ENCODE measurements at places on chromosomes 16 and 17.
A peak's percentile ranks its signal among the peaks of the same experiment; 100 is the strongest.

- no peak for DNase-seq
Observed at GRCh38 chr17:17087424-17088015, 45.3 kb downstream of the MPRIP start.

GRCh38 chr17:49946964-49947584 lies 21.9 kb upstream of the DLX4 start:
- DNase-seq, result no peak

DNA sequence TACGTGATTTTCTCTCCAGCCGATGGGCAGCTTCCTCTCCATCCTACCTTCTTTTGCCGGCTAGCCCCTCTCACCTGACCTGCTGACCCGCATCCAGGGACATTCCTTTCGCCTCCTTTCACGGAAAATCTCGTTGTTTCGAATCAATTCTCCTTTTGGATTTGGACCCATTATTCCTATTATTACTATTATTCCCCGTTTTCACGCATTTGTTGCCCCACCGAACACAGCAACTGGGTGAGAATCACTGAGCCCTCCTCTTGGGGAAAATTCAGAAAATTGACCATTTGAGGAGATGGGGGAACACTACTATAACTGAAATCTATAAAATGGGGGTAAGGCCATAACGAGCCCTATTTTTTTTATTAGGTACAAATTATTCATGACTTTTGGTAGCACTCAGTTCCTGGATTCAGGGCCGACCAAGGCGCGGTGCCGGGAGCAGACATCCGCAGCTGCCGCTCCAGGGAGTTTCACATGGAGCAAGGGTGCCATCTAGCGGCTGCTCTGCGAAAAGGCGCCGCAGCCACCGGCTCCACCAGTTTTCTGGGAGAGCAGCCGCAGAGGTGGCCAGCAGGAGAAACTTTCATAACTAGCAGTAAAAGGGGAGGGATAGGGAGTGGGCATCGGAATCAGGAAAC lies 3.3 kb upstream of the HOXB8 start:
- peak; percentile 93 for DNase-seq

DNA sequence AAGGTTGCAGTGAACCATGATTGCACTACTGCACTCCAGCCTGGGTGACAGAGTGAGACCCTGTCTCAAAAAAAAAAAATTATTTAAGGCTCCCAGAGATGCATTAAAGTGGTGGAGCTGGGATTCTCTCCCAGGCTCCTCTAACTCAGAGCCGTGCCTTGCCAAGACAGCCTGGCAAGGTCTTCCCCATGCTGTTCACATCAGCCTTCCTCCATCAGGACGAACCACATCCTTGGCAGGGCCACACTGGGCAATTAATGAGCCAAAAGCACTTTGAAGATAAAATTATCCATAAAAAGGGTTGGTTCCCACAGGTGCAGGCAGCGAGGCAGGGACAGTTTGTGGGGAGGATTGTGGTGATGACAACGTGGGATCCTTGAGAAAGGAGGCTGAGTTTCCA lies 19.8 kb upstream of the BBS2 start:
- no peak for DNase-seq

DNA sequence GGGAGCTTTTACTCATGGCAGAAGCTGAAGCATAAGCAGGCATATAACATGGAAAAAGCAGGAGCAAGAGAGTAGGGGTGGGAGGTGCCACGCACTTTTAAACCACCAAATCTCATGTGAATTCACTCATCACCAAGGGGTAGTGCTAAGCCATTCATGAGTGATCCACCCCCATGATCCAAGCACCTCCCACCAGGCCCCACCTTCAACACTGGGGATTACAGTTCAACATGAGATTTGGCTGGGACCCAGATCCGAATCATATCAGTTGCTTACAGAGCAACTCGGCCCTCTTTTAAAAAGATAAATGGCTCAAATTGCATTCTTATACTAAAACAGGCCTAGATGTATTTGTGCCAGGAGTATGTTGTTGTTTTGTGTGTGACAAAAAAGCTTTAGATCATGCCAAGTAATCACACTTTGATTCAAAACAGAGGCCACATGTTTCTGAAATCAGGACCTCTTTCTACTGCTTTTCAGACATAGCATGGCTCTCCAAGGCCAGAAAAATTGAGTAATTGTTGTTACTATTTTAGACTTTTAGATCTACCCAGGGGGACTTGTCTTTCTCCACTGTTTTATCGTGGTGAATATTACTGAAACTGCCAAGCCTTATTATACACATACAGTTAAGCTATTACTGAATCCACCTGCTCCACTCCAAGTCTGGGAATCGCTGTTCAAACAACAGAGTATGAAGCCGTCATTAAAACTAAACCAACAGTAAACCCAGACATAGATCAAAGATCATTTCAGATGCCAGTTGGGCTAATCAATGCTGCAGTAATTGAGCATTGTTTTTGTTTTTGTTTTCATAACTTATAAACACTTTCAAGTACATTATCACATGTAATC lies 163.3 kb downstream of the KCNJ2 start:
- DNase-seq, result no peak

- no peak for DNase-seq
Observed at GRCh38 chr16:19601083-19601976, 45.8 kb downstream of the VPS35L start.

DNA sequence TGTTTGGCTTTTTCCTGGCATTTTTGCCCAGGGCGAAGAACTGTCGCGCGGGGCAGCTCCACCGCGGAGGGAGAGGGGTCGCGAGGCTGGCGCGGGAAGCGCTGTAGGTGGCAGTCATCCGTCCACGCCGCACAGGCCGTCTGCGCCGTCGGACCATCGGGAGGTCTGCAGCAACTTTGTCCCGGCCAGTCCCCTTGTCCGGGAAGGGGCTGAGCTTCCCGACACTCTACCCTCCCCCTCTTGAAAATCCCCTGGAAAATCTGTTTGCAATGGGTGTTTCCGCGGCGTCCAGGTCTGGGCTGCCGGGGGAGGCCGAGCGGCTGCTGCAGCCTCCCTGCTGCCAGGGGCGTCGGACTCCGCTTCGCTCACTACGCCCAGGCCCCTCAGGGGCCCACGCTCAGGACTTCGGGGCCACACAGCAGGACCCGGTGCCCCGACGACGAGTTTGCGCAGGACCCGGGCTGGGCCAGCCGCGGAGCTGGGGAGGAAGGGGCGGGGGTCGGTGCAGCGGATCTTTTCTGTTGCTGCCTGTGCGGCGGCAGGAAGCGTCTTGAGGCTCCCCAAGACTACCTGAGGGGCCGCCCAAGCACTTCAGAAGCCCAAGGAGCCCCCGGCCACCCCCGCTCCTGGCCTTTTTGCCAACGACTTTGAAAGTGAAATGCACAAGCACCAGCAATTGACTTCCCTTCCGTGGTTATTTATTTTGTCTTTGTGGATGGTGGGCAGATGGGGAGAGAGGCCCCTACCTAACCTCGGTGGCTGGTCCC lies 2.3 kb upstream of the CBX4 start:
- no peak for DNase-seq

DNA sequence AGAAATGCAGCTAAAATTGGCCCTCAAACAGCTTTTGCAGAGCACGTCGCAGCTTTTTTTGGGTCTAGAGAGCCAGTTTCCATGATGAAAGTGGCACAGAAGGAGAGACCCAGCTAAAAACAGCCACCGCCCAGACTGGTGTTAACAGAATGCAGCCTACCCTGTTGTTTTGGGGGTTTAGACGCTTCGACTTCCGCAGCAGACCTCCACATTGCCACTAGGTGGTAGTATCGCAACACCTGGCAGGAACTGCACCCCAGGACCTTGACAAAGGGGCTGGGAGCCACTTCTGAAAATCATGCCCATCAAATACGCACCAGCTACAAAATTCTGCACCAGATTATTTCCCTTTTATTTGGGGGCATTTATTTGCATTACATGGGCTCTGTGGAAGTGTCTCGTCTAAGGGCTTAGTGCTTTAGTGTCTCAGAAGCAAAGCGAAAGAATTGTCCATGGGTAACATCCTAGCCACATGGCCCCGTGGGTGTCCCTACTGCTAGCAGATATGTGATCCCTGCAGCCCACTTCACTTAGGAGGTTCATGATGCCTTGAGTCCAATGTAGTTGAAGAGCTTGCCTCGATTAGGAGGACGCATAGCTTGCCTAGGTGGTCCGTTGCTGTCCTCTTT lies 167.1 kb downstream of the HAPSTR1 start:
- peak; percentile 51 for DNase-seq

DNA sequence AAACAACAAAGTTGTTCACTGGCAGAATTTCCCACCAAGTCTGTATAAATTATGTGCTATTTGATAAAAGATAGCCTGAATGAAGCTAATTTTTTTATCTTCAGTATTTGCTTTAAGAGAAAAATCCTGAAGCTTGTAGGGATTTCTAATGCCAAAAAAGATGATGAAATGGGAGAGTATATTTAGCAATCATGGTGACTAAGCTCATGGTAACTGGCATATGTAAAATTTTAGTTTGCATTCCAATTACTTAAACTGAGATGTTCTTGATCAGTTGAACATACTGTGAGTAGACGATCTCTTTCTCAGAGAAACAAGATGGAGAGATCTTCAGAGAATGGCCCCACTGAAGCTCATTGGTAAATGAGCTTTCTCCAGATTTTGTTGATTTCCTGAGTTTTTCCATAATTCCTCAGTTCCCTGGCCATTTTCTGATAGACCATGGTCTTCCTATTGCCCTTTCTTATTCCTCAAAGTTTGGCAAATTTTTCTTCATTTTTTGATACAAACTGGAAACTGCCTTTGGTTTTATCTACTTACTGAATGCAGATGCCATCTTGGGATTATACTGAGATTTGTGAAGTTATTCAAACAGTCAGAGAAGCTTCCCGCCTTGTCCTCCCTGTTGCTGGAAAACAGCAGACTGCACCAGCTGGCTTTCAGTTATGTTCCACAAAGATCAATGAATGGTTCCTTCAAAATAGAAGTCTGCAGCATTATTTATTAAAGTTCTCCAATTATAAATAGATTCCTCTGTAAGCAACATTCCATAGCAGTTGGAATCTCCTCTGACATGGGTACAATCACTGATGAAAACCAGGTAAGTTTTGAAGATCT lies 68.3 kb upstream of the ALOX12 start:
- DNase-seq, result no peak

DNA sequence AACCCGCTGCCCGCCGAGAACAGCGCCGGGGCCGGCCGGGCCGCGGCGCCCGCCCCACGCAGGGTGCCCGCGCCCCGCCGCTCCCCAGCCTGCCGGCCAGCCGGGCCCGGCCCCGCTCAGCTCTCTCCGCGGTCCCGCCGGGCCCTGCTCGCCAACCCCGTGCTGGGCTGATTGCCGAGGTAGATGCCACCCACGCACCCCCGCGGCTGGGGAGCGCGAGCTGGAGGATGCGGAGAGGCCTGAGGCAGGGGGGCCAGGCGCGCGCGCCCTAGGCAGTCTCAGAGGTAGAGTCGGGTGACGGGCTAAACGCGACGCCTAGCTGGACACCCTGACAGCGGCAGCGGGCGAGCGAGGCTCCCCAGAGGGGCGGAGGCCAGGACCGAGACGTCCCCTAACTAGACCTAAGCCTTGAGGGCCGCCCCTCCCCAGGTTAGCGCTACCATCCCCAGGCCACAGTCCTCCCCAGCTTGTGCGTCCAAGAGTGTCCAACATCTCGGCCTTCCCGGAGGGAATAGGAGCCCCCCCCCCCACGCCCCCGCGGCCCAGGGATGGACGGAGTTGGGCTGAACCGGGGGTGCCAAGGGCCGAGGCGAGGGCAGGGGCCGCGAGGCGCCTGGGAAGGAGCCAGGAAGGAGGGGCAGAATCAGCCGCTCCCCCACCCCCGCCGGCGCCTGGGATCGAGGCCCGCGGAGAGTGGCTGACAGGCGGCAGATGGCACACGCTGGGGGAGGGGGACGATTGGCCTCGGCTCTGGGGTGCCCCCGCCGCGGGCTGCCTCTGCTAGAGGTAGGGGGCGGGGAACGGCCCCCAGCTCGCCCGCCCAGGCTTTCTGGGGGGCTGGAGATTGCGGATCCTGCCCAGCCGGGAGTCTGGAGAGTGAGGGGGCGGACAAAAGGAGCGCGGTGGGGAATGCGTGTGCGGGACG lies 2.5 kb upstream of the ZNF423 start:
- DNase-seq, result no peak

- no peak for DNase-seq
Observed at GRCh38 chr16:2040787-2041522, 6.7 kb downstream of the NTHL1 start.

DNA sequence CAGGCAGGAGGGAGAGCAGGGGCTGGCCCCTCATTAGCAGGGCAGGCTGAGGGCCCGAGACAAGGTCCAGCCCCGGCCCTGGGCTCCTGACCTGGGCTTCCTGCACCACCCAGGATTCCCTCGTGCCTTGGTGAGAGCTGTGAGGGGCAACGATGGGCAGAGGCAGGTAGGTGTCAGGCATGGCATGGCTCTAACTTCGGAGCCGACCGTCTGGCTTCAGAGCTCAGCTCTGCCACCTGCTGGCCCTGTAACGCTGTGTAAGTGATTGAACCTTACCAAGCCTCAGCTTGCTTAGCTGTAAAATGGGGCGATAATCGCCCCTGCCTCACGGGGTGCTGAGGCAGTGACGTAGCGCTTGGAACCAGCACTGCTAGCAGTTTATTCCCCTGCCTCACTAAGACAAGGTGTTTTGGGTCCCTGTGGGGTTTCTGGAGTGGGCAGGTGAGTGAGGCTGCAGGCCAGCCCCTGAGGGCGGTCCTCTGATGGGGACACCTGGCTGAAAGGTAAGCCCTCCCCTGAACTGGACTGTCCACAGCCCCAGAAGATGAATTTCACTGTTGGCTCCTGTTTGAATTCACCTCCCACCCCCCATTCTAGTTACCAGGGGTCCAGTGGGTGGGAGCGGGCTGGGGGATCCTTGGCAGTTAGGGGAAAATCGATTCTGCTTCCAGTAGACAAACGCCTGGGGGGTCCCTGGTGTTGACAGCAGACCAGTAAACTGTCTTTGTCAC lies 184.8 kb upstream of the GSE1 start:
- no peak for DNase-seq

DNA sequence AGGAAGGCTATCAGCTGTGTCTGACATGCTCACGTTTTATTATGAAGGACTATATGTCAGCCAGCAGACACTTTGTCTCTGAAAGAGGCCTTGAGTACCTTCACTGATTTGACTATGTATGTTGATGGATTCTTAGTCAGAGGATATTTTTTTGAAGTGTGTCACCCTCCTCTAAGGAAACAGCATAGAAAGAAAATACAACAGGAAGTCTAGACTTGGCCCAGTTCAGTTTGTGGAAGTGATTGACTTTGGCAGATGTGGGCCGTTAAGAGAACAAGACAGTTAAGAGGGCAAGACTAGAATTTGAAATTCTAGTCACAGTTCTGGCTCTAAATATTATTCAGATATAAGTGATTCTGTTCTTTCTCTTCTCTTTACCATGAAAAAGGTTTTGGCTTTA lies 471.5 kb downstream of the CDH8 start:
- DNase-seq, result no peak

- DNase-seq, result no peak
Observed at GRCh38 chr17:2978116-2978515, 85.3 kb downstream of the OR1D5 start.

- no peak for DNase-seq
Observed at GRCh38 chr16:24540602-24541210, 1.3 kb downstream of the RBBP6 start.
